ENCODE measurements at places on chromosomes 3 and 15.

GRCh38 chr15:80507131-80507530 is 102.9 kb downstream of the ARNT2 start:
- no peak for DNase-seq

DNA sequence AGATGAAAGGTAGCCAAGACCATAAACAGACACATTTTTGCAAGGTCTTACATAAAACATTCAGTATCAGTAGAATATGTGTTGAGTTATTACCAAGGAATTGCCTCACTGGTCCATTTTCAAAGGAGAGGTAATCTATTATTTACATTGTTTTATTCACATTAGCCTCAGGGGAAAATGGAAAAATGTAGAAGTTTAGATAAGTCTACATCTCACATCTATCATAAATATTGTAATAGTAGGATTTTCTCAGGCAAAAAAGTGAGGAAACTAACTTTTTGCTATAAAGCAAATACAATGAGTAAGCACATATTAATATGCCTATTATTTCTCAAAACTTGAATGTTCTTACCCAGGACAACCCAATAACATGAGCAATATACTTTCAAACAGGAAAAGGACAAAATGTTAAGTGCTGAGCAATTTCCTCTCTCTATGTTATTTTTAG is 184.6 kb upstream of the AGTR1 start:
- no peak for DNase-seq

DNA sequence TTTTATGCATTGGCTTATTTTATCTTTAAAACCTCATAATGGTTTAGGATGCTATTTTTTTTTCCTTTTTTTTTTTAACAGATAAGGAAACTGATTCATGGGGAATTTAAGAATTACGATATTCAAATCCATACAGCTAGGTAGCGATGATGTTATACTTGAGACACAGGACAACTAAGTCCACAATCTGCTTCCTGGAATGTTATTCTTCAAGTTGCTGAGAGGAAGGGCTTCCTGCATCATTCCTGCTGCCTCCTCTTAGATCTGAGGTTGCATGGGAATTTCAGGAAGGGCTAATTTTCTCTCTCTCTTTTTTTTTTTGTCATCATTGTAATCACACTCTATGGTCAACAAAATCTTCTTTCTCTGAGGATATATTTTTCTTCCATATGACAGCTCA is 595.5 kb downstream of the GRM7 start:
- no peak for DNase-seq

DNA sequence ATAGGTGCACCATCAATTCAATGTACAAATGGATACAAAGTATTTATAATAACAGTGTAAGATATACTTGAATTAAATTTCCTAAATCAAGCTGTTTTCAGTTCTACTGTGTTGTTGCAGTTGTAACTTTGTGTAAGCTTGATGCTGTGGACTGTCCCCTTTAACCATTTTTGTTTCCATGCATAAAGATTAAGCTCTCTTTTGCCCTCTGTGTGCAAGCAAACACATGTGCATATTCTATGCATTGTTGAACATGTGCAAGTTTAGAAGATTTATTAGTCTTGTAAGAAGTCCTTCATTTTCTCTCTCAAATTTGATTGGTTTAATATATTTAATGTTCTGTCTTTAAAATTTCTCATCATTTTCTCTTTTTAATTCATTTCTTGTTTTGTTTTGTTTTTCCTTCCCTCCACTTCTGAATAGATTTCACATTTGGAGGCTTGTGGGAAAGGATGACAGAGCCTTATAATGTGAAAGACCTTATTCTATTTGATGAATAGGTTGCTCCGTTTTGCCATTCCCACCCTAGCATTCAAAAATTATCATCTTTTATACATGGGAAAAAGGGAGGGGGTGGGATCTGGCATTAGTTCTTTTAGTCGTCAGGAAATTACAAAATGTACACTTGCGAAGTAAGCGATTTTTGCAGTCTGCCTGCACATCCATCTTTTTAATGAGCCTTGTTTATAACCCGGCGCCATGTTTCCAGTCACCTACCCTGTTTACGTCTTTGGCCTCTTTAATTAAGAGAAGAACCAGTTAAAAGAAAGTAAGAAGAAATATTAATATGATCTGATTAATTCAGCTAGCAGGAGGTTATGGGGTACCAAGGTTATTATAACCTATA is 961.5 kb upstream of the NR2F2 start:
- DNase-seq = no peak

GRCh38 chr3:39362192-39362591 is 21.0 kb upstream of the SLC25A38 start:
- DNase-seq = no peak

DNA sequence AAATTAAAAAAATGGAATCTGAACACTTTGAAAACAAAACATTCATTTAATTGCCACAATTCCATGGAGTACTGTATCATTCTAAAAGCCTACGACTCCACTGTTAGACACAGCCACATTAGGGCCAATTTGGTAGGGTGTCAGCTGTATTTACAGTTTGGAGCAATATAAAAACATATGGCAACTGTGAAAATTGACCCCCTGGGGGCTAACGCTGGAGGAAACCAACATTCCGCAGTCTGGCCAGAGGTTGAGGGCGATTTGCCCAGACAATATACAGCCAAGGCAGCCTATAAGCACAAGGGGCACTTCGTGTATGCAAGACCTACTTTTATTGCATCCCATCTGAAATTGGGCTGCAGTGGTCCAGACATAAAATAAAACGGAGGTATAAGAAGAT is 476.5 kb upstream of the WNT5A start:
- no peak for DNase-seq

GRCh38 chr15:75594276-75594675 is 15.2 kb upstream of the PTPN9 start:
- DNase-seq = no peak

GRCh38 chr3:31391150-31391549 is 141.6 kb upstream of the STT3B start:
- DNase-seq = no peak

GRCh38 chr3:120364821-120365220 is 15.7 kb upstream of the LRRC58 start:
- DNase-seq = no peak

- no peak for DNase-seq
Observed at GRCh38 chr3:183924956-183925355, 40.3 kb upstream of the PARL start.

DNA sequence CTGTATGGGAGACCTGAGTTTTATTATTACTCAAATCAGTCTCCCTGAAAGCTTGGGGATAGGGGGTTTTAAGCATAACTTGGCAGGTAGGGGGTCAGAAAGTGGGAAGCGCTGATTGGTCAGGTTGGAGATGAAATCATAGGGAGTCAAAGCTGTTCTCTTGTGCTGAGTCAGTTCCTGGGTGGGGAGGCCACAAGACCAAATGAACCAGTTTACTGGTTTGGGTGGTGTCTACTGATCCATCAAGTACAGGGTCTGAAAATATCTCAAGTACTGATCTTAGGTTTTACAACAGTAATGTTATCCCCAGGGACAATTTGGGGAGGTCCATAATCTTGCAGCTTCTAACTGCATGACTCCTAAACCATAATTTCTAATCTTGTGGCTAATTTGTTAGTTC is 17.8 kb upstream of the IQCF6 start:
- no peak for DNase-seq

- no peak for DNase-seq
Observed at GRCh38 chr3:10547841-10548783, 42.7 kb upstream of the ATP2B2 start.
